ENCODE measurements at places on chromosomes 2 and 18.
A peak's percentile ranks its signal among the peaks of the same experiment; 100 is the strongest.

GRCh38 chr2:61585383-61585782 lies 47.2 kb upstream of the XPO1 start:
- DNase-seq: no peak

DNA sequence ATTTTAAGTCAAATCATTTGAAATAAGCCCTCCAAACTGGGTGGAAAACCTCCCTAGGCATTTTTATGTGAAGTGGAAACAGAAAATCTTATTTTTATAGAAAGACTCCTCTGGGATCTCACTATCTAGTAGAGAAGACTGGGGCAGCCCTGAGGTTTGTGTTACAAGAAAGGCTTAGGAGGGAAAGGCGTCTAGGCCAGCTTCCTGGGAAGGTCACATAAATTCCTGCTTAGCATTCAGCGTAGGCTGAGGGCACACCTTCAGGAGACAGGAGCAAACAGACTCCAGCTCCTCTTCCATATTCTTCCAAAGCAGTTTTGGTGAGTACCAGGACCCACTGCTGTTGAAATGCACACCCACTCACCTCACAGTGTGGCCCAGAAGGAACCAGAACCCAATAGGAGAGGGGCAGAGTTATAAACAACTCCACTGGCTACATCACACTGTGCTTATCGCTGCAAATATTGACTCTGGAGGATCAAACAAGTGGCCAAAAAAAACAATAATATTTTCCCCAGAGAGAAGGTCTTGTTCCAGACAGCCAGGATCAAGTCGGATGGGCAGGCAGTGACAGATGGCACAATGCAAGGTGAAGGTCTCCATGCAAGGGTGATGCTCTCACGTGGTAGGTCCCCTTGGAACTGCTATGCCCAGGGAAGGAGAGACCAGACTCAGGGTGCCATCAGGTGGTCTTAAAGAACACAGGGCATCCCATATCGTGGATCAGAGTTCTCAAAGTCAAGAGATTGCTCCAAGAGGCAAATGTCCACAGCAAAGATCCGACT lies 17.7 kb upstream of the IGFBP2 start:
- no peak for DNase-seq

DNA sequence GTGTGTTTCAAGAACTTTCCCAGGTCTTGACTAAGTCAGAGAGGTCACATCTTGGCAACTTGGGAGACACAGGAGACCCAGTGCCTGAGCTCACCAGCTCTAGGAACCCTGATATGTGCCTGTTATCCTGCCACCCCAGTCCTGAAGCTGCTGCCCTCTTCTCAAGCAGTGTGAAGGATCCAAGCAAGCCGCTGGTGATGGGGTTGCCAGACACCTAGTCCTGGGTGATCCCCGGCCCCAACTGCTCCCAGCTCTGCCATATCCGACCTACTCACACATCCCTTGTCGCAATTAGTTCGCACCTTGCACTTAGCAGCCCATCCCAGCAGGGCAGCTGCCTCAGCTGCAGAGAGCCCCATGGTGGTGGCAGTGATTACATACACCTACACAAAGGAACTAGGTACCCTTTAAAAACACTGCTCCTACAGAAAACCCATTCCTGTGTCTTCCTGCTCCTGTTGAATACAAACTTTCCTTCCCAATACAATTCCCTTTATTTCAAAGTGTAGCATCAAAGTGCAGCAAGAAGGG lies 247.2 kb upstream of the RAB12 start:
- DNase-seq: no peak

GRCh38 chr2:109151519-109151918 lies 22.5 kb downstream of the SH3RF3 start:
- no peak for DNase-seq

- no peak for DNase-seq
These were observed 167.5 kb upstream of the PID1 start for GRCh38 chr2:229438430-229439159.

DNA sequence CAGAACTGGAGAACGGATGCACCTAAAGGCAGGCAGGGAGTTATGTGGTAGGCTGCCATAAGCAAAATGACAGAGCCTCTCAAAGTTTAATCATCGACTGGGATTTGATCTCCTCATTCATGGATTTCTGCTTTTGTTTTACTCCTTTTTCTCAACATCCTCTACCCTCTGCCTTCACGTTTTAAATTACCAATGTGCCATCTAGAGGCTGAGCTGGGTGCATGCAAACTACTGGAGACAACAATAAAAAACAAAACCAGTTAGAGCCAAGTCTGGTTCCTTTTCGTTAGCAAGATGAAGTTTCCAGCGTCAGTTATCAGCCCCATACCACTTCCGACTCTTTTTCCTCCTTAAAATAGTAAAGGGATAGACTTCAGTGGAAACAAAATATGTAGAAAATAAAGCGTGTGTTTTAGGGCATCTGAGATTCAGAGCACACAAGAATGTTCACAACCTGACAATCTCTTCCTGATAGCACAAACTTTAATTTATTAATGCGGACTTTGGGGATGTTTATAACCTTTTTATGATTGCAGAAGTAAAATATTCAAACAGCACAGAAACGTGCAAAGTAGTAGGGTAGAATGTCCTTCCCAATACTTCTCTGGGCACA lies 117.0 kb downstream of the LAMA1 start:
- no peak for DNase-seq

- DNase-seq: peak; percentile 20
These were observed 24.7 kb upstream of the TOGARAM2 start for GRCh38 chr2:28956415-28956826.

GRCh38 chr18:22711192-22711685 lies 221.9 kb upstream of the RBBP8 start:
- no peak for DNase-seq

DNA sequence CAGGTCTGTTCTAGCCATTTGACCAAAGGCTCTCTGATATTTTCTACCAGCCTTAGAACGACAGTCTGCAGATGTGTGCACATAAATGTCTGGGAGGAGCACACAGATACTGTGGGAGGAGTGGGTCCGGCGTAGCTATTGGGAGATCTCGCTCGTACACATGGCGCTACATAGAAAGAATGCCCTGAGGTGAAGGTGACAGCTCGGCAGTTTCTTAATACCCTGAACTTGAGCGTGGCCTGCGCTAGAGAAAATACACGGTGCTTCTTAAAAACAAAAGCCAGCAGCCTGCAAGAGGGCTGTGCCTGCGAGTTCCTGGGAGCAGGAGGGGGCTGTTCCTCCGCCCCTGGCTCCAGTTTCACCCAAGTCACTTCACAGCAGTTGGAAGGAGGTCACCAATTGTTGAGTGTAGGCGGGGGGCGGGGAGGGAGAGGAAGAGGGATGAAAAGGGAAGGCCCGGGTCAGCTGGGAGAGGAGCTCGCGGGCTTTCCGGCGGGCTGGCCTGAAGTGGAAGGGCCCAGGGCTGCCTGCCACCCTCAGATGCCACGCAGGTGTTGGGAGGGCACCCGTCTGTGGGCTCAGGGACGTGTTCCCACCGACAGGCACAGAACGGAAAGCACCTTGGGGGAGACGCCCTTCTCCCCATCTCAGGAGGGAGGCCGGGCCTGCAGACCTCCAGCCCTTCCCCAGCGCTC lies 124.7 kb upstream of the ZNF516 start:
- no peak for DNase-seq

- DNase-seq: no peak
These were observed 8.7 kb upstream of the CRYGA start for GRCh38 chr2:208172125-208172524.

- DNase-seq: no peak
These were observed 1.5 kb downstream of the ZNF532 start for GRCh38 chr18:58866066-58866772.

DNA sequence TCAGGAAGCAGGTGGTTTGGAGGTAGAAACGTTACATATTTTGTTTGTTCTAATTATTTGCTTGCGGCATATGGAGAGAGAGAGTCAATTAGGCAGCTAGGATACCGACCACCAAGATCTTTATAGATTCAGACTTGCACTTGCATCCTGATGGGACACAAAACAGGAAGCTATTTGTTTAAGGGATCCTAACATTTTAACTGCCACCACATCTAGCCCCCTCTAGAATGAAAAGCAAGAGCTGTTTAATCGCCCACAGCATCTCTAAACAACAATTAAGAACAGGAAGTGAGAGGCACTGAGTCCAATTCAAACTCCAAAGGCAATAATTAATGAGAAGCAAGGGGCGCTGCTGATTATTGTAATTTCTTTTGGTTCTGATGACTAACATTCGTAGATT lies 182.0 kb upstream of the LINC00305 start:
- DNase-seq: no peak

- DNase-seq: no peak
These were observed 74.5 kb upstream of the RFX8 start for GRCh38 chr2:101549371-101549770.

DNA sequence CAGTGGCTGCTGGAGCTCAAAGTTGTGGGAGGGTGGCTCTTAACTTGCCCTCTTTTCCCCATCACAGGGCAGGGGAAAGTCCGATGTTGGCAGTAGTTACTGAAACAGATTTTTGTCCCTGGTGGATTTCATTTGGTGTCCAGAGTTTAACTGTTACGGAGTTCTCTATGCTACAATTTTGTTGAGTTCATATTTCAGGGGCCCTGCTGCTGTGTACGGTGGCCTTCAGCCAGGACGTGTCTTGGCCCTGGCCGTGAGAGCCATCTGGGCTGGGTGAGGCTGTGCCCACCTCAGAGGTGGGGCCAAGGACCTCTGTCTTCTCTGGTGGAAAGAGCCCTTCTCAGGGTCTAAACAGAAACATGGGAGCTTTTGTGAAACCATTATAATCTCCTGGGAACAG lies 67.4 kb downstream of the SH3YL1 start:
- DNase-seq: no peak

DNA sequence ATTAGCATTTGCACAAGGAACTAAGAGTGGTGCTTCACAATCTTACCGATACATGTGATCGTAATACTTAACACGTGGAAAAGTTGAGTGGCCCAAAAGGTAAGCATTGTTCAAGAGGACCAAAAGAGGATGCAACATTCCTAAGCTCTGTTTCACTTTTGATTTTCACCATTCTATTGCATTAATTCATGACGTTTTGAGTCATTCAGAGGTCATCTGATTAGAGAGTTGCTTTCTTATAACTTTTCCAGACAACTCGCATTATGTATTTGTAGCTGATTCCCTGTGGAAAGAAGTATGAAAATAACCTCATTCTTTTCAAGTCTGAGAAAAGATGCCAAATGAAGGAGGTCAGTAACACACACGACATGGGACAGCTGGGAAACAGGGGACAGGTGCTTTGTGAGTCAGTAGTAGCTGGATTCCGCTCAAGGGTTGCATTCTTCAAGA lies 344.4 kb downstream of the RND3 start:
- DNase-seq: no peak

DNA sequence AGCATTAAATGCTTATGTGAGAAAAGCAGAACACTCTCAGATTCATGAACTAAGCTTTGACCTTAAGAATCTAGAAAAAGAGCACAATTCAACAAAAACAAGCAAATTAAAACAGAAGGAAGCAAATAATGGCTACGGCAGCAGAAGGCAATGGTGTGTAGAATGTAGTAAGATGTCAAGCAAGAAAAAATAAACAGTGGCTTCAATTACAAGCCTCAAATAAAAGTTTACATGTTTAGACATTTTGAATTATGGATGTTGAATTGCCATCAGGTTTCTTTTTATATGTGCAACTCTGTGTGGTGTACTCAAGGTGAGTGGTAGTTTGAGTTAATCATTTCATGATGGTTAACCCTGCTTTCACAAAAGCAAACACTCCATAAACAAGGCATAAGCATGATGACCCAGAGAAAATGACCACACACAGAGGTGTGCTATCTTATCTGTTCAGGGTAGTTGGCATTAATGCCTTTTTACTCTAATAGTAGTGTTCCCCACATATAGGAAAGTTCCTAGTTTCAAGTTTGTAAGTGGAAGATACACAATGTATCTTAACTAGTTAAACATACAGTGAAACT lies 207.1 kb downstream of the FIGN start:
- DNase-seq: no peak

DNA sequence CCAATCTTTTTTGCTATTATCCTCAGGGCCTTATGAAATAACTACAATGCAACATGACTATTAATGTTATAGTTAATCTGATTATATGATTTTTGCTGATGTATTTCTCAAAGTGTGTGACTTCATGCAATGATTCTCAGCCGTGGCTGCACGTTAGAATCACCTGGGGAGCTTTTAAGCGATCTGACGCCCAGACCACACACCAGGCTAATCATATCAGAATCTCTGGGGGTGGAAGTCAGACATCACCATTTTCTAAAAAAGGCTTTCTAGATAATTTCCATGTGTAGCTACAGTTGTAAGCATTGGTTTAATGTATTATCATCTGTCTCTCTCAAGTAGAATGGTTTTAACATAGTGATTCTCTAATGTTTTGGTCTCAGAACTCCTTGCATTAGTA lies 5.5 kb upstream of the QPCT start:
- no peak for DNase-seq
